ENCODE measurements at places on chromosomes 6 and 20. TPM values are rescaled to one million over a fixed set of nuclear protein-coding genes. Genes with fewer than 3 reads are reported as not detected.
A peak's percentile ranks its signal among the peaks of the same experiment; 100 is the strongest.

DNA sequence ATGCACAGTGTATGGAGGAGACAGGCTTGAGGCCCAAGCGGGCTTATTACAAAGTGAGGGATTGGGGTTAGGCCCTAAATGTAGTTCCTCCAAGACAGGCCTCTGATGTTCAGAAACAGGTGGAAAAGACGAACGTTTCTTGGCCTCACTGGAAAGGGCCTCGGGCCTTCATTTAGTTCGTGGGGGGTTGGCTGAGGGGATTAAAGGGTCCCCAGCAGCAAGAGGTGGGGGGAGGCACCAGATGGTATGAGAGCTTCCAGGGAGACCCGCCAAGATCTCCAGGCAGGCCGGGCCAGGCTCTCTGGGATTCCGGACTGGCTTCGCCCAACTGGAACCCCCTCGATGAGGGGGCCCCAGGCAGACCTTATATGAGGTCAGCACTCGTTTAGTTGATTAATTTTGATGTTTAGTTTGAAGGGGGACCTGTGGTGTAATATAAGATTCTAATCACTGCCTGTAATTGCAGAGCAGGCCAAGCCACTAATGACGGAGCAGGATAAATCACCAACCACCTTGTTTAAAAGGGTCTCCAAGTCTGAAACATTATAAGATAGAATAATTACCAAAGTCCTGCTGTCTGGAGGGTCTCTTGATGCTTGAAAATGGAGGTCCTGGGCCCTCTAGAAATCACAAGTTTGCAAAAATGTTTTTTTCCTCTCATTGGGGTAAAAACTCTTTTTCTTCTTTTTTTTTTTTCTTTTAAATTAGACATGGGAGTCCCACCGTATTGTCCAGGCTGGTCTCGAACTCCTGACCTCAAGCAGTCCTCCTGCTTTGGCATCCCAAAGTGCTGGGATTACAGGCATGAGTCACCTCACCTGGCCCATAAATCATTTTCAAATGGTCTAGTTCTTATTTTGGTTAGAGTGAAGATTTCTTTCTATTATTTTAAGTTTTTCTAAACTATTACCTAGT lies 2.2 kb downstream of the HMGA1 start:
- no peak for DNase-seq

SRMS gene
- not detected for total RNA-seq

IFNGR1 gene
- 53.9 TPM for total RNA-seq

SEMG1 gene
- total RNA-seq: not detected

KPNA5 gene
- total RNA-seq: 2.8 TPM

- DNase-seq: no peak
Measured at GRCh38 chr20:51902933-51903332, 100.6 kb upstream of the SALL4 start.

DNA sequence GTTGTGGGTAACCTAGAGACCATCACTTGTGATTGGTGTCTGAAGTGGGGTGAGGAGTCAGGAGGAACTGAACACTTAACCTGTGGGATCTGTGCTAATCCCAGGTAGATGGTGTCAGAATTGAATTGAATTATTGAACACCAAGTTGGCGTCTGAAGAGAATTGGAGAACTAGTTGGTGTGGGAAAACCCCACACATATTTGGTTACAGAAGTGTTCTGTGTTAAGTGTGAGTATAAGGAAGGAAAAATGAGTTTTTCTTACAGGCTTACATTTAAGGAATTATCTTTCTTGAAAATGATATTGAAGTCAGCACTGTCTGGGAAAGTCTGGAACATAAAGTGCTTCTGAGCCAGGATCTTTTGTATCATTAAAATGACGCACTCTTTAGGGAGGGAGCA lies 182.9 kb upstream of the ECI2 start:
- DNase-seq: no peak

VAPB gene
- 34.5 TPM for total RNA-seq

- DNase-seq: peak; percentile 43
Measured at GRCh38 chr6:31402324-31403282, 792 bp upstream of the MICA start.

GRCh38 chr6:117137711-117138110 lies 127.6 kb upstream of the VGLL2 start:
- no peak for DNase-seq

MUC21 gene
- not detected for total RNA-seq

DNA sequence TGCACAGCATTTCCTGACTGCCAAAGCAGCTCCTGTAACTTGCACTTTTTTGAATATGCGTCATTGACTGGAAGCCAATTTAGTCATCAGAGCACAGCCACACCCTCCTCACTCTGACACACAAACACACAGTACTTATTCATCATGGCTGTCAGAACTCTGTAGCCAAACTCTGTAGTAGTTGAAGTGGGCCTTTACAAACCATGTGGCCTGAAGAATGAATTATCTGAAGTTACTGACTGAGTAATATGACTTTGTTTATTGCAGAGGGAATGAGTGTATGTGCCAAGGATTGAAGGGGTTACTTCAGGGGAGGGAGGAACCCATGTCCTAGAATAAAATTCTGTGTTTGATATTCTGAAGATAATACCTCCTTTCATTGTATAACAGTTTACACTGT lies 102.7 kb downstream of the FIG4 start:
- DNase-seq: peak; percentile 70

ZNF334 gene
- total RNA-seq: 0.30 TPM

DNA sequence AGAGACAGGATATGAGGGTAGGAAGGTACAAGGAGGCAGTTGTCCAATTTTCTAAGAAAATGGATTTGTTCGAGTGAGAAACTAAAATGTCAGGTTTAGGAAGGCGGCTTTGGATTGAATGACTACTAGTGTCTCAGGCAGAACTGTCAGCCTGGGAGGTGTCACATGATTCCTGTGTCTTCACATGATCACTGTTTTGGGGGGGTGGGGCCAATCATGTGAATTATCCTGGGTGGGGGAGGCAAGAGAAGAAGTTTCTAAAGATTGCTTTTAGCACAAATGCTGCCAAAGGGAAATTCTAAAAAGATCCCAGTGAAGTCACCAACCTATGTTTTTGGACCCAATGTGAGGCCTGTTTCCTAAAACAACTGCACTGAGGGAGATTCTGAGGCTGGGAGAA lies 2.3 kb downstream of the SIRPA start:
- DNase-seq: no peak

FUT9 gene
- not detected for total RNA-seq

DNA sequence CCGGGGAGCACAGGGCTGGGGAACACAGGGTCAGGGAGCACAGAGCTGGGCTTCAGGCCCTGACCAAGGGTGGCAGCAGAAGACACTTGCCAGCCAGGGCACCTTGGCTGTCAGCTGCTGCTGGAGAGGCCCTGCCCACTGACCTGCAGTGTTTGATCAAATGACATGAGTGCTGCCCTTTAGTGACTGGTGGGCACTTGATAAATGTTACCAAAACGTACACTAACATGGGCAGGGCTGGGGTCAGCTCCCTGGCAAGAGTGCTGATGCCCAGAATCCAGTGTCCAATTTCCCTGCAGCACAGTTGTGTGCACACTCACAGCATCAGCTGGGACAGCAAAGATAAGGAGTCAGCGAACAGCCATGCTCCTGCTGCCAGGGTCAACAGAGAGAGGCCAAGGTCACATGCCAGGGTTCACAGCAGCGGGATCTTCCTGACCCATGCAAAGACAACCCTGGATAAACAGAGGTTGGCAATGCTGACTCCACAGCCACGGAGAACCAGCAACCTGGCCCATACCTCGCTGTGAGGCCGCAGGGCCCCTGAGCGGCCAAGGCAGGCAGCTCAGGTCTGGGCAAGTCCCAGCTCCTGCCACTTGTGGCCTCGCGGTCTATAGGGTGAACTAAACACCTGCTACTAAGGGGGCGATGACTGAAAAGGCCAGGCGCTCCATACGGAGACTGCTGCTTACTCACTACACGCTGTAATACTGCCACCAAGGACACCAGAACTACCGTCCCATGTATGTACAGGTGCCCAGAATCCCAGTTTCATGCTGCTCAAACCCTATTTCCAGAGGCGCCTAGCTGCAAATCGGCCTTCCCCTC lies 46.3 kb downstream of the NINL start:
- no peak for DNase-seq

DNA sequence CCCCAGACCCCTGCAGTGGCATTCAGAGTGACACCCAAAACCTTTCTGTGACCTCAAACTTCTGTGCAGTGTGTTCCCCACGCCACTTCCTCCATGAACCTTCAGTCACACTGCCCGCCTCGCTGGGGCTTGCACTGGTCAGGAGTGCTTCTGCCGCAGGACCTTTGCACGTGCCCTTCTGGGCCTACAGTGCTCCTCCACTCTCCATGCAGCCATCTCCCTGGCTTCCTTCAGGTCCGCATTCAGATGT lies 27.1 kb downstream of the SYNJ2 start:
- no peak for DNase-seq

- DNase-seq: no peak
Measured at GRCh38 chr20:23939641-23940040, 48.9 kb downstream of the GGTLC1 start.

GRCh38 chr20:2799688-2800520 lies 523 bp downstream of the CPXM1 start:
- peak; percentile 44 for DNase-seq

GRCh38 chr6:36912586-36912985 lies 26.8 kb downstream of the C6orf89 start:
- DNase-seq: peak; percentile 43

- DNase-seq: no peak
Measured at GRCh38 chr6:138405816-138406413, 1.9 kb downstream of the HEBP2 start.

- DNase-seq: peak; percentile 16
Measured at GRCh38 chr6:28401172-28401571, 1.6 kb upstream of the ZSCAN12 start.

DNA sequence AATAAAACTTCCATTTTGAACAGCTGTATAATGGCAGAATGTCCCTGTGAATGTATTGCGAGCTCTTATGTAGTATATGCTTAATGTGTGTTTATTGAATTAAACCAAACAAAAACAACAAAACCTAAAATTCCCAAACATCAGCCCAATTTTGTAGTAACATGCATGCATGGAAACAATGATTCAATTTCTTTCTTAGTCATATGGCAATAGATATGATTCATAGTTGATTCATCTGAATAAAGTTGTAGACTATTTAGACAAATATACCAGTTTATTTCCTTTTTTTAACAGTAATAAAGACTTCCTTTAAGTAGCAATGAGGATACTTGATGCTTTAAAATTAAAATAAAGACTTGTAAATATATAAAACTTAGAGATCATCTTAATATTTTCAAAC lies 670.6 kb downstream of the CD109 start:
- DNase-seq: no peak

- no peak for DNase-seq
Measured at GRCh38 chr6:45970326-45970725, 45.3 kb downstream of the CLIC5 start.

- DNase-seq: no peak
Measured at GRCh38 chr6:15853259-15853658, 190.4 kb upstream of the DTNBP1 start.

CTSA gene
- total RNA-seq: 17.8 TPM

DNA sequence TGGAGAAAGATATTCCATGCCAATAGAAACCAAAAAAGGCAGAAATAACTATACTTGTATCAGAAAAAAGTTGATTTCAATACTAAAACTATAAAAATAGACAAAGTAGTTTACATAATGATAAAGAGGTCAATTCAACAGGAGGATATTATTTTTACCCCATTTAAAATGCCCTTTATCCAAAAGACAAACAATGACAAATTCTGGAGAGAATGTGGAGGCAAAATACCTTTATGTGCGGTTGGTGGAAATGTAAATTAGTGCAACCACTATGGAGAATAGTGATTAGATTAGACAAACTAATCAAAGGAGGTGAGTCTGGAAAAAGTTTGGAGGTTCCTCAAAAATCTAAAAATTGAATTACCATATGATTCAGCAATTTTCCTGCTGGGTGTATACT lies 1262.3 kb downstream of the GRIK2 start:
- DNase-seq: no peak

GRIK2 gene
- not detected for total RNA-seq

ECT2L gene
- not detected for total RNA-seq

GRCh38 chr6:144778773-144779492 lies 493.8 kb downstream of the UTRN start:
- no peak for DNase-seq

GRCh38 chr20:1802385-1803060 lies 92.7 kb upstream of the SIRPA start:
- DNase-seq: peak; percentile 63

BPIFA1 gene
- not detected for total RNA-seq

DNA sequence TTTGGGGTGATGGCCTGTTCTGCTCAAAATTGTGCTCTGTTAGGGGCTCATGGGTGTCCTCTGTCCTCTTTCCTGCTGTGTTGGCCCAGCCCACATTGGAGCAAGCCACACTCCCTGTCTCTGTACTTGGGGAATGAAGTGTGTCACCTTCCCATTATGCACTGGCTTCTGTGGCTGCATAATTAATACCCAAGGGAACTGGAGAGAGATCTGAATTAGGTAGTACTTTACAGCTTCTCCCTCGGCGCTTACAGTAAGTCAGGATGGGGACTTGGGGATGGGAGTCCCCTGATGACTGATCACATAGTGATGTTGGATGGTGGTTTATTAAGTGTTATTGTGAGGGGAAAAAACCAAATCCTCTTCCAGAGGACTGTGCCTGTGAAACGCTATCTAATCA lies 116.6 kb downstream of the FOXO3 start:
- DNase-seq: no peak

LTA gene
- total RNA-seq: not detected

DNA sequence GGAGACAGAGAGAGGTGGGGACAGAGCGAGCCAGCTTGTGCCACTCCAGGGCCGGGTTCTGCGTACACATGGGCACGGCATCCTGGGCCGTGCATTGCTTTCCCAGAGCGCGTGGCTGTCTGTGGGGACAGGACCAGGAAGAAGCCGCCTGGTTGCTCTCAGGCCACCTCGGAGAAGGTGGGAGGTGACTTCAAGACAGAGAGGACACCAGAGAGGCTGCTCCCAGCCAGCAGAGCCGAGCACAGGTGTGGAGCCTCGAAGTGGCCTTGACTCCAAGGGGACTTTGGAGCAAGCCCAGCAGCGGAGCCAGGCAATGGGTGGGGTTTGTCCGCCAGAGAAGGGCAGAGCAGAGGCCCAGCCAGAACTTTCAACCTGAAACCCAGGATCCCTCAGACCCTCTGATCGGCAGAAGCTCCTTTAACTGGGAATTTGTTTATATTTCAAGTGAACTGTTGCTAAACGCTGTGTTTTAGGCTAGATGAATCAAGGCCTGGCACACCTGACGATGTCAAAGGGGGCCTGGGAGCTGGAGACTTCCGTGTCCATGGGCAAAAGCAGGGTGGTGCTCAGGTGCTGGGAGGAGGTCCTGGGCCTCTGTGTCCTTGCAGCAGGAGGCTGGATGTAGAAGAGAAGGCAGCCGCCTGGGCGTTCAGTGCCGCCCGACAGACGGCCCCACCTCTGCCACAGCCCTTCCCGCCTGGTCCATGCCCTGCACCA lies 262.1 kb downstream of the DLL1 start:
- no peak for DNase-seq

- DNase-seq: no peak
Measured at GRCh38 chr6:117345292-117345610, 79.9 kb downstream of the VGLL2 start.

DNA sequence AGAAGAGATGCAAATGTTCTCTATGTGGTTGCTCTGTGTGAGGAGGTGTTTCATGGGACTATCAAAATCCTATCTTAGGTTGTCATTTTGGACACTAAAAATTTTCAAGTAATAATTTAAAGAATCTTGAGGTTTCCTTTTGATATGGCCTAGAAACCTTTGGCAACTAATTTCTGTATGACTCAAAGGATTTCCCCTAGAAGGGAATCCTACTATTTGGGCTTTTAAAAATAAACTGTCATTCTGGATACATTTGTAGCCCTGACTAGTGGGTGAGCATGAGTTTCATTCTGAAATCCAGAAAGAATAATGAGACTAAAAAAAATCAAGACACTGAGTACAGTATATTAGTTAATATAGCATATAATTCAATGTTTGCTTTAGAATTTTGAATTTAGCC lies 25.5 kb upstream of the RAB23 start:
- DNase-seq: no peak

KHDC1L gene
- total RNA-seq: not detected

All from MG63 (cell line).